ENCODE measurements at places on chromosomes 6 and 20.

- no peak for DNase-seq
These were observed 20.2 kb upstream of the FHL5 start for GRCh38 chr6:96542702-96543101.

DNA sequence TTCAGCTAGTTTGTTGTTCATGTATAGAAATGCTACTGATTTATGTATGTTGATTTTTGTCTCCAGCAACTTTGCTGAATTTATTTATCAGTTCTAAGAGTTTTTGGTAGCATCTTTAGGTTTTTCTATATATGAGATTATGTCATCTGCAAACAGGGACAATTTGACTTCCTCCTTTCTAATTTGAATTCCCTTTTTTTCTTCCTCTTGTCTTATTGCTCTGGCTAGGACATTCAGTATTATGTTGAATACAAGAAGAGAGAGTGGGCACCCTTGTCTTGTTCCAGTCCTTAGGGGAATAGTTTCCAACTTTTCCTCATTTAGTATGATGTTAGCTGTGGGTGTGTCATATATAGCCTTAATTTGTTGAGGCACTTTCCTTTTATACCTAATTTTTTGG, 58.2 kb downstream of the CDH26 start:
- DNase-seq = no peak

- DNase-seq = no peak
These were observed 46.4 kb upstream of the FERMT1 start for GRCh38 chr20:6169251-6169650.

GRCh38 chr20:21183722-21184121, 57.8 kb downstream of the KIZ start:
- DNase-seq = no peak

GRCh38 chr6:35425284-35425683, 26.9 kb upstream of the FANCE start:
- DNase-seq = no peak

DNA sequence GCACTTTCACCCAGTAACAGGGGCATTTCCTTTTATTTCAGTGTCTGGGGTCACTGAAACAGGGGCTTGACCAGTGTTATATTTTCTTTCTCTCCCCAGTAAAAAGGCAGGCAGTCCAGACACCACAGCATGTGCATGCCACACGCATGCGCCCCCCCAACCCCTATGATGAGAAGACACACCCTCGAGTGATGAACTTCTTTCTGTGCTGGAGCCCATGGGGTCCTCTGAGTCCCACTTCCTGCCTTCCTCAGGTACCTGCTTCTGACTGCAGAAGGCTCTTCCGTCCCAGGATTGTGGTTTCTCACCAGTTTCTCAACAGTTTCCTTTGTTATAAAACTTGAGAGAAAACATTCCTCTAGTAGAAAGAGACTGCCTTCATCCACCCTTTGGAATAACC, 45.7 kb upstream of the TMEM181 start:
- no peak for DNase-seq

- no peak for DNase-seq
These were observed 10.7 kb downstream of the HLA-A start for GRCh38 chr6:29953001-29953441.

GRCh38 chr6:81485395-81485794, 267.1 kb downstream of the TENT5A start:
- DNase-seq = no peak

DNA sequence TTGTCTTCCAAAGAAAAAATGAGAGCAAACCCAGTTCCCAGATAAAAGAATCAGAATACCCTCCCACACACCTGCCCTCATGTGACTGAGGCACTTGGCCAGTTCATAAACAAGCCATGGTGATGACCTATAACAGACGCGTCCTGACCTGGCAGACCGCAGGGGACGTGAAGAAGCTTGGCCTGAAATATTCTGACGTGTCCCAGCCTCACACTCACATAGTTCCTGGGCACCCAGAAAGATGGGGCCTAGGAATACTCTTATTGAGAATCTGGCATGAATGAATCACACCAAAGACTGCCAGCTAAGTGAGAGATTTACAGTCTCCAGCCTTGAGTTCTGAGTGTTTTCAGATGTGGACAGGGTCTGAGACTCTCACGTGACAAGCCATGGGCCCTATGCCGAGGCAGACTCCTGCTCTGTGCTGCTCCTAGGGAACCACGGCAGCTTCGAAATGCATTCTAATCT, 17.2 kb upstream of the MAP3K4 start:
- no peak for DNase-seq

DNA sequence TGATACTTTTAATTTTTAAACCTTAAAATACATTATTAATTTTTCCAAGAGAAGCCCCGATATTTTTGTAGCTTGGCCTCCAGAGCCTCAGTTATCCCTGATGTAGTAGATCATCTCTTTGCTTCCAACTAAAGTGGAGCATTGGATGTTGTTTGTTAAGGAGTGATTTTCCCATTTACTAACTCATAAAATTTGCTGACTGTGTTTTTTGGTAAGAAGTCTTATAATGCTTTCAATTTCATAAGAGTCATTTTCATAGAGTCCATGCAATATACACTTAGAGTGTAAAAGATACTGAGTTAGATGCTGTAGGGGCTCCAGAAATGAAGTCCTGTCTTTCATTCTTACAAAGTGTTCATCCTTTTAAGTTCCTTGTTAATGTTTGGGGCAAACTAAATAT, 46.8 kb downstream of the CDKAL1 start:
- DNase-seq = no peak
